ENCODE measurements at places on chromosomes 7 and 10. TPM values are rescaled to one million over a fixed set of nuclear protein-coding genes. Genes with fewer than 3 reads are reported as not detected.
A peak's percentile ranks its signal among the peaks of the same experiment; 100 is the strongest.

GRCh38 chr10:78584681-78585080 is 484.1 kb upstream of the ZMIZ1 start:
- DNase-seq: no peak

DNA sequence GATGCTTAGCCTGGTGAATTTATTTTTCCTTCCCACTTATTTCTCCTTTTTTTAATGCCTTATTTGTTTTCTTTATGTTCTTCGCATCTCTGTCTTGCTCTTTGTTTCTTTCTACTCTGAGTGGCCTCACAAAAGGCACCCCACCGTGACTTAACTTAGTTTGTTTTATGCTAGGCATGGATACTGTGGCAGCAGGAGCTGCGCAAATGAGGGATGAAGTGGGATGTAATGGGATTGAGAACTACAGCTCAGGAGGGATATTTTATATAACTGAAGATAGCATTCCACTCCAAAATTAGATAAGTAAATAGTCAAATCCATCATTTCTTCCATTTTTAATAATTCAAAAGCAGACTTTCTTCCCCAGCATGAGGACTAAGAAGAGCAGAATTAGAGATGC is 1.7 kb upstream of the CACNA2D1 start:
- no peak for DNase-seq

- DNase-seq: no peak
These were observed 43.5 kb downstream of the YKT6 start for GRCh38 chr7:44244282-44244681.

- DNase-seq: no peak
These were observed 109.6 kb upstream of the SP4 start for GRCh38 chr7:21317966-21318915.

DNA sequence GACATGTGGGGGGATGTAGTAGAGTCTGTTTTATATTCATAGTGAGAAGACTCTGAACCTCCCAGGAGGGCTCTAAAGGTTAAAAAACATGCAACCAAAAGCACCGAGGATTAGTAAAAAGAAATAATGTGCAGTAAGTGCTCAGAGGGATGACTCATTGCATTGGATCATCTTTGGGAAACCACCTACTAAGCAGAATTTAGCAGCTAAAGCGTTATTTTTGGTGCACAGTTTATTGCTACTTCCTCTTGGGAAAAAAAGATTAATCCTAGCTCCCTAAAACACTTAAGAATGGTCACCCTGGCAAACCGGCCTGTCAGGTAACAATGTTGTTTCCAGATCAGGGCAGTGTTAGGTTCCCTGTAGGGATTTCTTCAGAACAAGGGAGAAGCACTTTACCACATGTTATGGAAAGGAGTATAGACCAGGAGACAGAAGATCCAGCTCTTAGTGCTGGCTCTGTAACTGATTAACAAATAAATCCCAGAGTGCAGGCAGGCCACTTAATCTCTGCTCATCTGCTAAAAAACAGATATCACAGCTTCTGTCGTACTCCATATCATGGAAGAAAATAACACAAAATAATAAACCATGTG is 44.8 kb upstream of the FAM133B start:
- no peak for DNase-seq

DNA sequence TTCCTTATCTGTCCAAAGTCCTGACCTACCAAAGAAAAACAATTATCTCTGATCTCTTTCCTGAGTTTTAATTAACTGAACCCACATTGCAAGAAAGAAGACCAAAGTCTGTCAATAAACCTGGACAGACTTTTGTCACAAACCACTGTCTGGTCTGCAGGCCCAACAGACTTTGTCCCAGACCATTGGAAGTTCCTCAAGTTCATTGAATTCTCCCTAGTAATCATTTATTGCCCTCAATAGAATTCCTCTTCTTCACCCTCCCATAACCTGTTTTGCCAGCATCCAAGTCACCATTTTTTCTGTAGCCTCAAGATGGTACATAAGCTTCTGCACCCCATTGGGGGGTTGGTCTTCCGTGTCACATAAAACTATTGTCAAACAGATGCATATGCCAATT is 3.9 kb upstream of the DNMBP start:
- no peak for DNase-seq

GRCh38 chr7:89914711-89915110 is 239.6 kb upstream of the STEAP1 start:
- DNase-seq: no peak

DNA sequence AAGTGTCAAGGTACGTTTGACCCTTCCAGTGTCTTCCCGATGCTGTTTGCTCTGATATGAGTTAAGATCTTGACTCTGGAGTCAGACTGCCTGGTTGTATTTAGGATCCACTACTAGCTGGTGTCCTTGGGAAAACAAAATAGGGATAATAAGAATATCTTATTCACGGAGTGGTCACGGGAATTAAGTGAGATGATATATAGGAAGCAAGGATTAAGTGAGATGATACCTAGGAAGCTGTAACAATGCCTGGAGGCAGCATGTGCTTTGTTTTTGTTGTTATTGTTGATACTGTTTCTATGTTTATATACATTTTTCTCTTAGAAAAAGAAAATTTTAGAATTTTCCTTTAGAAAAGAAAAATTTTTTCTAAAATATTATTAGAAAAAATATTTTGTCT is 87.0 kb downstream of the LYZL1 start:
- no peak for DNase-seq

DNA sequence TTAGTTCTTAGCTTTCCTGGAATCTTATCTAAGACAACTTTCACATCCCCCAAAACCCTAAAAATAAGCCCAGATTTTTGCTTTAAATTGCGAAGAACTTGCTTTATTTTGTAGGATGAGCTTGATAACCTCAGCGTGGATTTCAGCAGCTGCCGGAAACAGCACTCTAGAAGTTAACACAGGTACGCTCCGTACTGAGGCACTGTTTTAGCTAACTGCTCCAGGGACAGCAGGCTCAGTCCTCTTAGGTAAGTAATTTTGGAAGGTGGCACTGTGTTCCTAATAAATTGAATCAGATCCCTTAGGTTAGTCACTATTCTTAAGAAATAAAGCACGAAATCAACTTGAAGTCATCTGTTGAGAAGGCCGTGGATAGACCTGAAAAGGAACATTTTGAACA is 2.2 kb upstream of the AUTS2 start:
- no peak for DNase-seq

GRCh38 chr10:46068117-46068516 is 22.0 kb upstream of the MSMB start:
- DNase-seq: no peak

- DNase-seq: peak; percentile 27
These were observed 33.9 kb downstream of the SPDYE17 start for GRCh38 chr7:76998285-76998589.

GRCh38 chr10:50788951-50789945 is 49.5 kb downstream of the ASAH2B start:
- DNase-seq: no peak

- no peak for DNase-seq
These were observed 132.5 kb downstream of the IMMP2L start for GRCh38 chr7:111429781-111430180.

DNA sequence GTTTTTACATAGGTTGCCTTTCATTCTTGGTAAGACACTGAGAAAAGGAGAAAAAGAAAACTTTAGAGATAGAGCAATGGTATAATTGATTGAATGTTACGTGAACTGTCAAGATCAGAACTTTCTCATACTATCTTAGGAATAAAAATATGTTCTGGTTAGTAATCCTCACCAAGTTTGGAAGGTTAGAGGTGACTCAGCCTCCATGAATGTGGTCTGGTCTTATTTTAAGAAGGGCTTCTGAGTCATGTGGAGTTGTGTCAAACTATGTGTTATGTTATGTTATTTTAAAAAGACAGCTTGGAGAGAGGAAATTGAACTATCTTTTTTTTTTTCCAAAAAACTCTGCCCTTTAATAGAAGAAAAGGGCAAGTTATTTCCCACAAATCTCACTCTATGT is 458.6 kb upstream of the KLF6 start:
- no peak for DNase-seq

- no peak for DNase-seq
These were observed 4.9 kb upstream of the SLC29A3 start for GRCh38 chr10:71314028-71314693.

DNA sequence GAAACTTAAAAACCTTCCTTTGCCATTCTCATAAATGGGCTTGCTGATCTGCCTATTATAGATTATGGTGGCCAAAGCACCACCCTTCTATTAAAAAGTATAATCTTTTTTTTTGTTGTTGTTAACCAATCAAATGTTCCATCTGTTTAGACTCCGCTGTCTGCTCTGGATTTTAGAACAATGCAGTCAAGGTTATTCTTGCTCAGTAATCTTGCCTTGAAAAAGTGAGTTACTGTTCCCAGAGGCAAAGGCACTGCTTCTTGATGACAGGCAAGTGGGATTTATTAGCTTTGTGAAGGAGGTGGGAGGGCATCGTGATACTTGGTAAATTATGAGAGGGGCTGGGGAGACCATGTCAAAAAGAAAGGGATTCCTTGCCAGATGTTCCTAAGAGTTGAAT is 143.5 kb downstream of the KIAA1217 start:
- no peak for DNase-seq

SLC13A1 gene
- not detected for total RNA-seq

CISD1 gene
- total RNA-seq: 73.9 TPM

OR2A42 gene
- not detected for total RNA-seq

ELN gene
- 17.4 TPM for total RNA-seq

PON1 gene
- not detected for total RNA-seq

TSC22D4 gene
- 46.5 TPM for total RNA-seq

GNG11 gene
- total RNA-seq: 14.1 TPM

SLC26A3 gene
- total RNA-seq: not detected
